ENCODE measurements at places on chromosomes 7 and 10. TPM values are rescaled to one million over a fixed set of nuclear protein-coding genes. Genes with fewer than 3 reads are reported as not detected.

The NHLRC2 gene
- 24.1 TPM for total RNA-seq

The C7orf57 gene
- total RNA-seq = not detected

The LOXL4 gene
- 7.8 TPM for total RNA-seq

The OR2A12 gene
- not detected for total RNA-seq

The CPA2 gene
- not detected for total RNA-seq

The LRRN3 gene
- not detected for total RNA-seq

Measured in PC-3 (cell line).